Upper lobe of right lung (tissue), 1 donor: ENCODE measurements at places on chromosomes 16 and 17. TPM values are rescaled to one million over a fixed set of nuclear protein-coding genes. Genes with fewer than 3 reads are reported as not detected.

Gene TP53TG3
- total RNA-seq = not detected

Gene TNRC6C
- 21.7 TPM for total RNA-seq

Gene GNG13
- total RNA-seq = not detected

Gene TLCD2
- total RNA-seq = 12.7 TPM

Gene PRKCB
- 25.2 TPM for total RNA-seq

Gene SMIM22
- total RNA-seq = 23.3 TPM

Gene PDIA2
- 0.96 TPM for total RNA-seq

Gene LHX1
- not detected for total RNA-seq

Gene KIF19
- 0.23 TPM for total RNA-seq

Gene CTRB1
- not detected for total RNA-seq
